ENCODE measurements at places on chromosomes 6 and 20.

DNA sequence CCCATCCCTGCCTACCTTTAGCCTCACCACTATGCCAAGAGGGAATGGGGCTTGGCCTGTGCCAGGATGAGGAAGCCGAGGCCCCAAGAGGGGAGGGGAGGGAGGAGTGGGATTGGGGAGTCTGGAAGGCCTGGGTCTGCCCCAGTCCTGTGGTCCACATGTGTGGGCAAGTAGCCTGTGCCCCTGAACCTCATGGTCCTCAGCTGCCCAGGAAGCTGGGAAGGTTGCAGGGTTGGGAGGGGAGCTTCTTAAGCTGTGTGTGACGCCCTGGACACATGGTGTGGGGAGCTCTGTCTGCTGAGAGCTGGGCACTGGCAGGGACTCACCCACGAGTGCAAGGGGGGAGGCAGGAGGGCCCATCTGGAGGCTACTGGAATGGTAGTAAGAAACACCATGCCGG lies 31.7 kb downstream of the DLGAP4 start:
- DNase-seq = no peak

GRCh38 chr6:135739288-135739687 lies 112.2 kb upstream of the PDE7B start:
- DNase-seq = no peak

DNA sequence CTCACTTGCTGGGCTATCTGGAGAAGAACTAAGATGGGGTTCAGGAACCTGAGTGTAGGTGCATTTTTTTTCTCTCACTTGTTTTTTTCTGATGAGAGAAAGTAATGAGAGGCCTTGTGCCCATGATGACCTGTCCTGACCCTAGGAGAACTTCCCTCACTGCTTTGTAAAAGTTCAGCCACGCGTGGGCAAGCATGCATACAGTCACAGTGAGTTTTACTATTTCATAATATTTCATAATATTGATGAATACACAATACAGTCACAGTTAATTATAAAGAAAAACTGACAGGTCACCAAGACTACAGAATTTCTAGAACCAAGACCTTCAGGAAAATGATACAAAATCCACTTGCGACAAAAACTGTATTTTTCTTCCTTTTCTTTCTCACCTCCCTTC lies 111.8 kb downstream of the MAP7 start:
- no peak for DNase-seq

- DNase-seq = no peak
Measured at GRCh38 chr6:1853761-1854160, 244.0 kb downstream of the FOXC1 start.

DNA sequence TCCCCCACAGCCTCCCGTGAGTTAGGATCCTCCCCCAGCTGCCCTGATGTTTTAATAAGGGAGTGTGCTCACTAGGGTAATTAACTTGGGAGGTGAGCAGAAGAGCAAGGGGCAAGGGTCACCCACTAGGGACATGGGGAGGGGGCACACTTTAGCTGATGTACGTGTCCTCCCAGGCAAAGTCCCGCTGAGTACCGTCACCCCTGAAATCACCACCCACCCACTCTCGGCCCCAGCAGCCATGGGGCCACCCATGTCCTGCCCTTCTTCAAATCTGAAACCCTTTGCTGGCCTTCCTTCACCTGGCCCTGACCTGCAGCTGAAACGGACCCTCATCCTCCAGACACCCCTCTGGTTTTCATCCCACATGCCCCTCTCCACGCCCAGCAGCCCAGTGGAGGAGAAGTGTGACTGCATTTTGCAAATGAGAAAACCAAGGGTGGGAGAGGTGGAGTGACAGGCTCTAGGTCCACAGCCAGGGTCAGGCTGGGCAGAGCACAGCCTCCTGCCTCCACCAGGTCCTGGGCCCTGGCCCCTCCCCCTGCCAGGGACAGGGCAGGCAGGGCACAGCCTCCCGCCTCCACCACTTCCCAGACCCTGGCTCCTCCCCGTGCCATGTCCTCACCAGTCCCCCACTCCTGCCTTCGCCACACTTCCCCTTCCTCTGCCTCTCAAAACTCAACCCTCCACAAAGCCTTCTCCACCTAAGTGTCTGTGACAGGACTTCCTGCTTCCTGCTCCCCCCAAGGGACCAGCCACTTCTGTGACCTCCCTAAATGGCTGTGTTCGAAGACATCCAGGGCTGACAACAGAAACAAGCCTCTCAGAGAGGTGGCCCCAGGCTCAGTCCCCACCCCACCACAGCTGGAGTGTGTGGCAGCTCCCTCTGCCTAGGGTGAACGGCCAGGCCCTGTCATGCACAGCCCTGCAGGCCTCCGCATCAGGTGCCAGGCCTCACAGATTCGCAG lies 15.1 kb downstream of the ACSS1 start:
- no peak for DNase-seq

DNA sequence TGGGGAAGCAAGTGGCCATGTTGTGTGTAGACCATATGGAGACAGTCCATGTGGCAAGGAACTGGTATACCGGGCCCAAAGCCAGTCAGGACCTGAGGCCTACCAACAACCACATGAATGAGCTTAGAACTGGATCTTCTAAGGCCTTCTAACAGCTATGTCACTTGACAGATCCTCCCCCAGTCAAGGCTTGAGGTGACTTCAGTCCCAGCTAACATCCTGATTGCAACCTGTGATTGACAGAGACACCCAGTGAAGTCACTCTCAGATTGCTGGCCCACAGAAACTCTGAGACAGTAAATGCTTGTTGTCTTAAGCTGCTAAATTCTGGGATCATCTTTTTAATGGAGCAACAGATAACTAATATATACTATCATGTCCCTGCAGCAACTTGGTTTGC lies 32.9 kb downstream of the AHI1 start:
- no peak for DNase-seq

DNA sequence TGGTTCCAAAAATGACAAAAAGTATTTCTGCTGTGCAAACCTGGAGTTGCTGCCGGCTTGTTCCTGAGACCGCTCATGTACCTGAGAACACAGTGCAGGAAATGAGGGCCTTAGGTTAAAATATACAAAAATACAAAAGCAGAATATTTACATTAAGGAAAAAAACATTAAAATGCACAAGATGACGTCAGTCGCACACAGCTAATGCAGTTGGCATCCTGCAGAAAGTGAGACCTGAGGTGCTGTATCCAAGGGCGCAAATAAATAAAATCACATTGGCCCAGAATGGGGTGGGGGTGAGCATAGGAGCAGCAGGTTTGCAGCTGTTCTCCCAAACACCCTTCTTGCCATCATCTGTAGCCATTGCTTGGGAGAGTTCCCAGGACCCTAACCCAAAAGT lies 310.6 kb upstream of the BTBD3 start:
- DNase-seq = no peak

DNA sequence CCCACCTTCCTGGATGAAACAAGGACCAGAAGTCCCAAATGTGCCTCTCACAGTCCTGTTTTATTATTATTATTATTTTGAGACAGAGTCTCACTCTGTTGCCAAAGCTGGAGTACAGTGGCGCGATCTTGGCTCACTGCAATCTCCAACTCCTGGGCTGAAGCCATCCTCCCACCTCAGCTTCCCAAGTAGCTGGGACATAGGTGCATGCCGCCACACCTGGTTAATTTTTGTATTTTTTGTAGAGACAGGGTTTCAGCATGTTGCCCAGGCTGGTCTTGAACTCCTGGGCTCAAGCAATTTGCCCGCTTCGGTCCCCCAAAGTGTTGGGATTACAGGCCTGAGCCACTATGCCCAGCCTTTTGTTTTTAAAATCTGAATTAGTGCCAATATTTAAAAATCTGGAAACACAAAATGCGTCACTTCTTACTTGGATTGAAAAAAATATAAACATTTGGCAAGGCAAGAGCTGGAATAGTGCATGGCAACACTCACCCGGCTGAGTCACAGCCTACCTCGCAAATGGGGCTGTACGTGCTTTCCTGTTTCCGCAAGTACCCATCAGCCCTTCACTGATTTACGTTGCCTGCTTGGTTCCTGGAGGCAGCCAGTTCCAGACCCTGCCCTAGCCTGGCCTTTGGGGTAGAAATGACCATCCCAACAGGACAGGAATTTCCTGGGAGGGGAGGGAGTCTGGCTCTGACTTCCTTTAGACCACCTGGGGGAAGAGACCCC lies 6.3 kb downstream of the SDCBP2 start:
- DNase-seq = no peak

DNA sequence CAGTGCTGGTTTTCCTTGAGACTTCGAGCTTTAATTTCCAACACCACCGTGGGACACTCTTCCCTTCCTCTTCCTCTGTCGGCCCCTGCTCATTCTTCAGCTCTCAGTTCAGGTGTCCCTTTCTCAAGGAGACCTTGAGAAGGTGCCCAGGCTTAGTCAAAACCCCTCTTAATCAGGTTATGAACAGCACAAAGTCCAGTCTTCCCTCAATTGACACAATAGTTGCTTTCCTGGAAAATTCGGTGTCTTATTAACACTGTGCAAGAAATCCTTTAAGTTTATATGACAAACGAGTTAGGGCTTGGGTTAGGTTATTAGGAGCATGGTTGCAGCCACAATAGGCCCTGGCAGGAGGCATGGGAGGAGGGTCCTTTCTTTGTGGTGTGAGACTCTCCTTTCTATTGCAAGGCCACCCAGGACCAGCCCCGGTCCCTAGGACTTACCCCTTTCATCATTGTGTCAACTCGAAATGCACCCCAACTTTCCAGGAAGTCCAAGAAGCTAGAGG lies 1.5 kb upstream of the NSFL1C start:
- DNase-seq = no peak

DNA sequence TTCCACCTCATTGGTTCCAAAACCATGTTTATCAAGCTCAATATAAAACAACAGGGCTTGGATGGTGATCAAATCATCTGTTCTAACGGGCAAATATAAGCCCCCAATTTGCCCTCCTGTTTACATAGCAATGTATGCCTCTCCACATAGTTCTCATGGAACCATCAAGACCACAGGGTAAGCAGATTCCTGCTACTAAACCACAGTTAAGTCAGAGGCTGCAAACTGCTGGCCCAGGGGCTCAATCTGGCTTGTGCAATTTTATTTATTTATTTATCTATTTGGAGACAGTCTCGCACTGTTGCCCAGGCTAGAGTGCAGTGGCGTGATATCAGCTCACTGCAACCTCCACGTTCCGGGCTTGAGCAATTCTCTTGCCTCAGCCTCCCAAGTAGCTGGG lies 18.9 kb upstream of the MTHFD1L start:
- peak; percentile 2 for DNase-seq

DNA sequence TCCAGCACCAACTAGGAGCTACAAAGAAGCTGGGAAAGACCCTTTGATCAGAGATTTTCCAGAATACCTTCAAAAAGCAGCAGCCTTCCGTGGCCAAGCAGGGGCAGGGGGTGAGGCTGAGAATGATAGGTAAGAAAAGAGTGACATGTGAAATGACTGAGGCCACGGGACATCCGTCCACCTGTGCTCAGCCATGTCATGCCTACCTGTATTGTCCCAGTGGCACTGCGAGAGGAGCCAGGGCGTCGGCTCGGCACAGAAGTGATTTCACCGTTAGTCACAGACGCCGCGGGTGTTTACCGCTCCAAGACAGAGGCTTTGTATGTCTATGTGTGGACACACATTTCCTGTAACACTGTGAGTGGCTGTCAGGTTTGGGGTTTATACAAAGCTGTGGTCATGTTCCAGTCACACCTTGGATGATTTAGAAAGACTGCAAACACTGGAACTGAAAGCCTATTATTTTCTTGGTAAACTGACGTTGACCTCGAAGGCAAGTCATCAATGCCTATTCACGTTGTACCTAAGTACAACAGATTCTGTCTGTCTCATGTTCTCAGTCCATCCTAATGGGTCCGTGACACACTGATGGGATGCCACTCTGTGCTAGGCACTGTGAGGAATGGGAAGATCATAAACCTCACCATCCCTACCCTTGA lies 32.1 kb upstream of the JAG1 start:
- no peak for DNase-seq

DNA sequence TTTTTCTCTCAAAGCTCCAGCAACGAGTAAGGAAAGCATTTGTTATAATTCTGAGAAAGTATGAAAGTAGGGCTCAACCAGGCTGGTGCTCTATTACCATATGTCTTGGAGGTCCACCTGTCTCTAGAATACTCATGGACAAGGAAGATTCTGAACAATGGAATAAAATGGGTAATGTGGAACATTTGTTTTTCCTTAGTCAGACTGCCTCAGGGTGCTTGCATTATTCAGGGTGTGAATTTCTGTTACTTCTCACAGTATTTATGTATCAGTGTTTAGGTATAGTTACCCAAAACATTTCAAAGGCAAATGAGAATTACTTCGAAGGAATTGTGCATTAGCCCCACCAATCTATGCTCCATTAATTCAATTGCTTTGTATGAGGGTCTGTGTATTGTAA lies 586.2 kb upstream of the CITED2 start:
- DNase-seq = no peak
